Stimulated activated CD4-positive, alpha-beta T cell treated with anti-CD3 and anti-CD28 coated beads, TNF-alpha, amount 100 ng/mL, for 4 hours (primary cell): ENCODE measurements at places on chromosomes 1 and 21.

DNA sequence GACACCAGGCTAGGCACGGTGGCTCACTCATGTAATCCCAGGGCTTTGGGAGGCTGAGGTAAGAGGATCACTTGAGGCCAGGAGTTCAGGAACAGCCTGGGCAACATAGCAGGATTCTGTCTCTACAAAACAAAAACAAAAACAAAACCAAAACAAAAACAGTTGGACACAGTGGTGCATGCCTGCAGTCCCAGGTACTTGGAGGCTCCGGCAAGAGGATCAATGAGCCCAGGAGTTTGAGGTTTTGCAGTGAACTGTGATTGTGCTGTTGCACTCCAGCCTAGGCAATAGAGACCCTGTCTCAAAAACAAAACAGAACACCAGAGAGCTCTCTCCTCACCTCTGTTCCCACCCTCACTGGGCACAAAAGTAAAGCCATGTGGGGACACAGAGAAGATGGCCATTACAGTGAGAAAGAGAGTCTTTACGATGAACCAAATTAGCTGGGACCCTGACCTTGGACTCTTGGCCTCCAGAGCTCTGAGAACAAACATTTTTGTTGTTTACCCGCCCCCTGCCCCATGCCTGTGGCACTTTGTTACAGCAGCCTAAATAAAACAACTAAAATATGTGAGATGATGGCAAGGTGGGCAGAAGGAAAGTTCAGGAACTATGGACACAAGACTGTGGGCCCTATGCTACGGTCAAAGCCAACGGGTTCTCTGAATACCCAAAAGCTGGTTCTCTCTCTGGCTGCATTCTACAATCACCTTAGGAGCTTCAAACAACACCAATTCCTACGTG is 9.8 kb downstream of the NADK start:
- DNase-seq: no peak

DNA sequence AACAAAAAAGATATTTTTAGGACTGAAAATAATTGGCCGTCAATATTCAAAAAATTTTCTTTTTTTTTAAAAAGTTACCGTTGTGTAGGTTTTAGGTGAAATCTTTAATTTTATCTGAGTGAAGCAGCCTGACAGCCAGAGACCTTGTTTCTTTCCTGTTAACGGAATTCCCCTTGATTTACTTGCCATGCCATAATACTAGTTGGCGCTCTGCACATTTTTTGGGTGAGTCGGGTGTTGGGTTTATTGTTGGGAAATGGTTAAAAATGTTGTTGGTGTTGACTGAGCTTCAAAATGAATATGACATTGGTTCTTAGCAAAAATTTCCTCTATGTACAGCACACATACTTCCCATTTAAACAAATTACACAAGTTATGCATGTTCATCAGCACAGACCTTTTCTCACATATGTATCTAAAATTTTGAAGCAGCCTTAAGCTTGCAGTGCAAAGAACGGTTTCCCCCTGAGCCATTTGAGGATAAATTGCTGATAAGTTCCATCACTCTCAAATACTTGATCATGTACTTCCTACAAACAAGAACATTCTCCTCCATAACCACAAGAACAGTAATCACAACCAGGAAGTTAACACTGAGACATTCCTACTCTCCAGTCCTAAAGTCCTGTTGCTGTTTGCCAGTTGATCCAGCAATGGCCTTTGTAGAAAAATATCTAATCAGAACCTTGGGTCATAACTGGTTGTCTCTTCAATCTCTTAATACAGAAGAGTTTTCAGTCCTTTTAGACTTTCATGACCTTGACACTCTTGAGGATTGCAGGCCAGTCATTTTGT is 34.2 kb downstream of the CAMTA1 start:
- DNase-seq: no peak

DNA sequence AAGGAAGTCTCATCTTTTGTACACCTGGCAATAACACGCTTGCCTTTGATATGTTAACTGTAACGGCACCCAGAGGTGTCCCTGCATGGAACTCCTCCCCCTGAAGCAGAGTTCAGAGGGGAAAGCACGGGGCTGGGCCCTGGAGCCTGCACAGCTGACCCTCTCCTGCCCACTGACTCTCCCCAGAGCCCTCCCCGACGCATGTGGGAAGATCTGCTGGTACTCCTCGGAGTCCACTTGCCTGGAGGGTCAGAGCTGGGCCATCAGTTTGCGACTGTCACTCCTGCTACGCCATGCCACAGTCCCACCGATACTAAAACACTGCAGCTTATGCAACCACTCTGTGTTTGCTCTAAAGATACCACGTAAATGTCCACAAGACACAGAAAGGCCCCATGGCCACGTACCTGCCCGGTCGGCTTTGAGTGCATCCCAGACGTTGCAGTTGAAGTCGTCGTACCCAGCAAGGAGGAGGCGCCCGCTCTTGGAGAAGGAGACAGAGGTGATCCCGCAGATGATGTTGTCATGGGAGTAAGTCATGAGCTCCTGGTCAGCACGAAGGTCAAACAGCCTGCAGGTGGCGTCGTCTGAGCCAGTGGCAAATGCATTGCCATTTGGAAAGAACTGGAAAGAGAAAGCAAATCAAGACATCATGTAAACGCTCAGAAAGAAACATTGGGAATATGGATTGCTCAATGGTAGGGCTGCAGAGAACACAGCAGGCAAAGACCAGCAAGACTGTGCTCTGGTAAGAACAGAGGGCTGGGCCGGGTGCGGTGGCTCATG is 10.6 kb upstream of the NADK start:
- DNase-seq: no peak

GRCh38 chr1:75996196-75996595 is 64.0 kb upstream of the ASB17 start:
- DNase-seq: no peak

- no peak for DNase-seq
These were observed 278.9 kb downstream of the NPHP4 start for GRCh38 chr1:5713101-5714010.

DNA sequence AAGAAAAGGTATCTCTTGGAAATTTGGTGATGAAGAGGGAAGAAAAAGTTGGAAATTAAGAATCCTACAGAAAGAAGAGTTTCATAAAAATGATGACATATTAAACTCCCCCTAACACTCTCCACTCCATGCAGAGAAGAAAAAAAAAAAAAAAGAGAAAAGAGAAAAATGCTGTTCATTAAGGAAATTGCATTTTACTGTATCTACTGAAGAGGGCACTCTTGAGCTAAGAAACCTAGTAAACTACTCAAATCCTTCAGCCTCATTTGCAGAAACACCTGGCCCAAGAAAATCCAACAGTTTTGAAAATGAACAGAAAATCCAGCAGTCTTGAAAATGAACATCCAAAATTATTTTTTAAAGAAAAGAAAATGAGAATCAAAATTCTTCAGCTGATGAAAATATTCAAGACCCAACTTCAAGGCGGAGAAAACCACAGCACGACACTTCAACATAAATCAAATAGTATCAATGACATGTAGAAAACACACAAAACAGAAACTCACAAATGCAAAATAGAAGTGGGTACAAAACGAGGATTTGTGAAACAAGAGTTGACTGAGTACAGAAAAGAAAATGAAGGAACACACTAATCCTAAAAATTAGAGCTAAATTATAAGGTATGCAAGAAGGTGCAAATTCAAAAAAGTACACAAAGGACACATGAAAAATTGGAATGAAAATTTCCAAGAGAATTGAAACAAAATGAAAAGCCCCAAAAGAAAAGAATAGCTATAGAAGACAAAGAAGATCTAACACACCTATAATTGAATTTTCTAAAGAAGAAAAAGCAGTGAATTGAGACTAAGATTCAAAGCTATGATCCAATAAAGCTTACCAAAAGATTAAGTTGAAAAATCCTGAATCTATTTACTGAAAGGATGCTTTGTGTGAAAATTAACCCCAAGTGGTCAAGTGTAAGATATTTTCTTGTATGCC is 73.2 kb upstream of the DNAJC6 start:
- no peak for DNase-seq

GRCh38 chr1:46767649-46768282 is 31.1 kb upstream of the CYP4B1 start:
- DNase-seq: no peak

DNA sequence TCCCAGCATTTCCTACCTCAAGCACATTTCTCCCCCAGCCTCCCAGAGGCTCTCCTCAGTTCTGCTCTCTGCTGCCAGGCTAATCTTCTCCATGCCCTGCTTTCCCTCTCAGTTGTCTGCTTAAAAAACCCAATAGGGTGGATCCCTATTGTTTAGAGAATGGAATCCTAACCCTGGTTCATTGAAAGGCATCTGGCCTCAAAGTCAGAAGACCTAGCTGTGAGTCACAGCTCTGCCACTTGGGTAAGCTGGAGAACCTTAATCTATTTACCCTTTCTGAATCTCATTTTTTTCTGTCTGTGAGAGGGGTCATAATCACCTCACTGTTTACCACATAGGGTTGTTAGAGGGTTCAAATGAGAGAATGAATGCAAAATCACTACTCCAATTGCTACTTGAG is 12.5 kb upstream of the MYOC start:
- DNase-seq: no peak

DNA sequence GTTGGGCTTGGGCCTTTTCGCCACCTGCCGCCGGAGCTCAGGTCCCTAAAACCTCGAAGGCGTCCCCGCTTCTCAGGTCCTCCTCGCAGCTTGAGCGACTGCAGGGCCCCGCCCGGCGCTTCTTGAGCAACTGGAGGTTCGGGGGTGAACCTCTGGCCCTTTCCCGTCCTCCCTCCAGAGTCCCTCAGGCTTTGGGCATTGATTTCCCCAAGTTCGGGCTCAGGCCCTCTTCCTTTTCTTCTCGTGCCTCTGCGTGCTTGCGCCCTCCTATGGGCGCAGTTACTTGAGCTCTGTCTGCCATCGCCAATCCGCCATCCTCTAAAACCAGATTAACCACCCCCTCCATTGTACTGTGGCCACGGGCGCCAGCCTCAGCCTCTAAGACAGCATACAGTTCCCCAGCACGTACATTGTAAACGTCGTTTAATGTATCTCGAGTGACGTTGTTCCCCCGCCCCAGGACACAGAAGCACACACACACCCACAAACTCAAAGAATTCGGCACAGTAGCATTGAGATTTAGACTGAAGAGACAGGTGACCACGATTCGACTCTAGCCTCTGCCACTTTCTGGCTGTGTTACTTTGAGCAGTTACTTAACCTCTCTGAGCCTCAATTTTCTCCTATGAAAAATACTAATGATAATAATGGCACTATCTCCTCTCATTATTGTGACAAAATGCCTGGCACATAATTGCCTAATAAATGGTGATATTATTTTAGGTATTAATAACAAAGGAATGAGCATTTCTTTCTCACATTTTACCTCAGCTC is 22.6 kb downstream of the BTG2 start:
- no peak for DNase-seq

- no peak for DNase-seq
These were observed 34.3 kb upstream of the PDE9A start for GRCh38 chr21:42619166-42619565.

- DNase-seq: no peak
These were observed 5.6 kb downstream of the KIFAP3 start for GRCh38 chr1:170068923-170069322.

DNA sequence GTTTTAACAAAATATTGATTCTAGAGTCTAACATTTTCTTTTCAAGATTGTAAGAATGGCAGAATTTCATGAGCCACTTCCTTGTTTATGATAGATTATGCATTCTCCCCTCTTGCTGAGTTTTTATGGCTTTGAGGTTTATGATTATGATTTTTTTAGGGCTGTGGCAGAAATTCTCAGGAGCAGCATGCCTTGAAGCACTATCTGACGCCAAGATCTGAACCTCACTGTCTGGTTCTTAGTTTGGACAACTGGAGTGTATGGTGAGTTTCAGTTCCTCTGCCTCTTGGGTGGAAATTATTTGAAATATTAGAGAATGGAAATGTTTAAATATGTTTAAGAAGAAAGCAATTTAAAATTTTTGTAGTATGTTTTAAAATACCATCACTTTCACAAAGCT is 10.2 kb downstream of the USP16 start:
- DNase-seq: no peak

DNA sequence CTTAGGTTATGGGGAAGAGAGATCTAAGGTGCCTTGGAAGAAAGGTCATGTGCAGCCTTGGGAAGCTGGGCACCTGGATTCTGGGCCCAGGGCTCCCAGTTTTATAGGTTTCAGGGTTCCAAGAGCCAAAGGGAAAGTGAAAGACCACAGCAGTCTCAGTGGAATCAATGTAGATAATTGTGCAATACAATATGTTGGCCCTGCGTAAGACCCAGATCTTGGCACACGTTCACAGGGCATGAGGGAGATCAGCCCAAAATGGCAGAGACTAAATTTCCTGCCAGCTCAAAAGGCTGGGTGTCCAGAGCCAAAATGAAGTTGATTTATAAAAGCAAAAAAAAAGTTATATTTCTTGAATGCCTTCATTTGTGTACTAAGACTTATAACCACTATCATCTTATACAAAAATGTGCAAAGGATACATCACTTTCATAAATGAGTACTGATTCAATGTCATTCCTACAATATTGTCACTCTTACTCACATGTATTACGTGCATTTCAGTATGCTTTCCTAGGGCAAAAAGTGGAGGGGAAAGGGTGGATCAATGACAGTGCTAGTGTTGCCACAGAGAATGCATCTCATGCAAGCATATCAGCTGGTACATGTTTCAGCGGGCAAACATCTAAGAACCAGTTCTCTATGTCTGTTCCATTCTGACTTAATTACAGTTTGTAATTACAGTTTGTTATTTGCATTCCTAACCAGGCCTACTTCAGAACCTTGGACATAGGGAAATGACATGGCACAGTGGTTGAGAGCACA is 22.5 kb upstream of the NPL start:
- no peak for DNase-seq

DNA sequence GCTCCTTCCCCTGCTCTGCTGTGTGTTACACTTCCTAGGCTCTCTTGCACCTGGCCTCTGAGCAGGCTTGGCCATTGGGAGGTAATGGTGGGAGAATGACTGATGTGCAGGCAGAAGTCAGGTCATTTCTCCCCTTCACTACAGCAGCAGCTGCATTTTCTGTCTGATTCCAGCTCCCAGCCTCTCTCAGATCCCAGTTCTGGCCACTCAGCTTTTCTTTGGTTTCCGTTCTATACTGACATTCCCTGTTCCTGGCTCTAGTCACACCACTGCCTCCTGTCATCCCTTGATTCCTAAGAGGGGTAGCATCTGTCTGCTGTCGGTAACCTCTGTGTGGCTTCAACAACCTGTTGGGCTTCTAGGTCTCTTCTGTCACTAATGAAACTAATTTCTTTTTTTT is 127.7 kb upstream of the HOOK1 start:
- DNase-seq: no peak

- DNase-seq: no peak
These were observed 17.5 kb downstream of the MAB21L3 start for GRCh38 chr1:116128664-116129063.

DNA sequence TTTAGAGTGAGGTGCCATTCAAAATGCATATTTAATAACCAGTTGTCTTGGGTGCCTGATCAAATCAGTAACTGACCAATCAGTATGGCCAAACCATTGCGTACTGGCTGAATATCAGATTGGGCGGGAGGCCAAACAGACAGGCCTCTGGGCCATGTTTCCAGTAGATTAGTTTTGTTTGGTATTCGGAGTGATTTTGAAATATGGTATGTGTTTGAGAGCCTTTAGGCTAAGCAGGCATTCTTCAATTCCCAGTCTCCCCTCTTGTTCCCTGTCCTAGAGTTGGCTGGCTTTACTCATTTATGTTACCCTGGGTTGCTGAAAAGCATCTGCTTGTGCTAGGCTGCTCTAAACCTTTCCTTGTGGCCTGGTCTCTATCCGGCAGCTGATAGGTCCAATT is 80.1 kb downstream of the BACH1 start:
- DNase-seq: no peak
